HAP-1 (cell line): ENCODE measurements at places on chromosomes 13 and 19.

DNA sequence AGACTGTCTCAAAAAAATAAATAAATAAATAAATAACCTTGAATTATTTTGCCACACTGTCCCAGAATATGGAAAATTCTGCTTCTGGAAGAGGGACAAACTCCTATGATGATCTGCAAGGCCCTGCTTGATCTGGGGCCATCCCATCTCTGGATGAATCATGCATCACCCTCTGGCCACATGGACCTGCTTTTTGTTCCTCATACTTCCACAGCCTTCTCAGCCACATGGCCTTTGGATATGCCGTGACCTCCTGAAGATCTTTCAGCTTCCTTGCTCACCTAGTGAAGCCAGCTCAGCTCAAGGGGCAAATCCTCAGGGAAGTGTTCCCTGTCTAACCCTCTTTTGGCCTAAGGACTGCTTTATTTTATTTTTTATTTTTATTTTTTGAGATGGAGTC is 10.3 kb downstream of the IER2 start:
- DNase-seq = no peak

- DNase-seq = peak; percentile 69
These were observed 56.0 kb upstream of the DOCK9 start for GRCh38 chr13:99033814-99034213.

DNA sequence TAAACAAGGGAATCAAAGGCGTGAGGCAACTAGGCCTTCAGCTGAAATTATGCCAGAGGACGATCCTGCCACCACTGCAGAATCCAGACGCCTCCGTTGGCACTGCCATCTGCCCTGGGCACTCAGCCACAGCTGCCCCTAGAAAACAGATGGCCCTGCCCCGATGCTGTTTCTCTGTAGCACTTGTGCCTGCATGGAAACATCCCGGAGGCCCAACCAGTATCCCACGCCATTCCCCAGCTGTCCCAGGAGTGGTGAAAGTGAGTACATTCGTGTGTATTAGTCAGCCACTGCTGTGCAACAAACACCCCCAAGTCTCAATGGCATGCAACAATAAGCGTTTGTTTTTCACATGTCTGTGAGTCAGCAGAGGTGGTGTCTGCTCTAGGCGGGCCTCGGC is 8.9 kb upstream of the CRTC1 start:
- no peak for DNase-seq

GRCh38 chr13:28442839-28443238 is 52.1 kb downstream of the FLT1 start:
- no peak for DNase-seq

- DNase-seq = no peak
These were observed 8.6 kb downstream of the PTBP1 start for GRCh38 chr19:805600-806550.

- no peak for DNase-seq
These were observed 817.8 kb upstream of the PCDH9 start for GRCh38 chr13:68047889-68048288.

DNA sequence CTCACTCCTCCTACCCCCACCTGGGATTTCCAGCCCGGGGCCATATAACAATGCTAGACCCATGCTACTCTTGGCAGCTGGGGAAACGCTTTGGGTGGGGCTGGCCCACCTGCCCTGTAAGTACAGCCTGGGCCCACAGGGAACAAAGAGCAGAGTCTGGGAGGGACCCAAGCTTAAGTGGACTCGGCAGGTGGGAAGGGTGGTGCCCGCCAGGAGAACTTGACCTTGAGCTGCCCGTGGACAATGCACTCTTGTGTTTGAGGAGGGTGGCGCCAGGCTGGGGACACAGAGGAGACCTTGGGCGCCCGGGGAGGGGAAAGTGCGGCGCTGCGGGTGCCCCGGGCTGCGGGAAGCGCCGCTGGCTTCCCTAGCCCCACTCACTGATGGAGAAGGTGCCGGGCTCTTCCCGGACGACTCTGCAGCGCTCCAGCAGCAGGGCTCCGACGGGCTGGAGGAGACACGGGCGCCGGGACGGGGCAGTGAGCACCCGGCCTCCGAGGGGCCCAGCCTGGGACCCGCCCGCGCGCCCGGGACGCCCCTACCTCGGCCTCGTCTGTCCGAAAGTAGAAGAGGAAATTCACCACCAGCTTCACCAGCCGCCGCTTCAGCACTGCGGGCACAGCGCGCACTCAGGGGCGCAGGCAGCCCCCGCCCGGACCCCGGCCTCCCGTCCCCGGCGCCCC is 607 bp downstream of the PLEKHJ1 start:
- peak; percentile 64 for DNase-seq

- DNase-seq = no peak
These were observed 10.0 kb upstream of the CACNG6 start for GRCh38 chr19:53981376-53981951.

DNA sequence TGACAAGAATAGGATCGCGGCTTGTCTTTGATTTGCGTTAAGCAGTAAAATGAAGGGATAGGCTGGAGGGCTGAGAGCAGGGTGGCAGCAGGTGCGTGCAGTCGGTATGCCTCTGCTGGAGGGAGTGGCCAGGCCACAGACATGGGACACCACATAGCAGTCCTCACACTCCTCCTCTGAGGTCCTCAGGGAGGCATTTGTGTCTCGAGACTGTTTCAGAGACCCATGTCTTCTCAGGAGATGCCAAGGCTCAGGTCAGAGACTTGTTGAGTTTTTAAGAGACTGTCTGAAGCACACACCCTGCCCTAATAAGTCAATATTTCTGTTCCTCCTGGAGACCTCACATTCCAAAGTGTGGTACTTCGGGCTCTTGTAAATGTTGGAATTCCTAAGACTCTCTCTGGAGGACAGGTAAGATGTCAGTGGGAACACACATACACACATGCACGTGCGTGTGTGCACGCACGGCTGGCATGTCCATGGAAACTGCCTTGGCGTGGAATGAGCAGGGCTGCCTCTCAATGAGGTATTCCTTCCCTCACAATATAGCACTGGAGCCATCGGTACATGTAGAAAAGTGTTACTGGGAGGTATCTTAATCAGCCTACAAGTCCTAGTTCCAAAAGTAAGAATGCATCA is 46.4 kb downstream of the COL4A2 start:
- no peak for DNase-seq

GRCh38 chr13:48804821-48805601 is 151.3 kb downstream of the CYSLTR2 start:
- DNase-seq = no peak

GRCh38 chr19:30316560-30317106 is 55.6 kb upstream of the ZNF536 start:
- DNase-seq = no peak

- no peak for DNase-seq
These were observed 2.2 kb upstream of the LYPD5 start for GRCh38 chr19:43804432-43804831.

GRCh38 chr19:33416307-33417215 is 43.1 kb downstream of the CEBPG start:
- DNase-seq = peak; percentile 67

DNA sequence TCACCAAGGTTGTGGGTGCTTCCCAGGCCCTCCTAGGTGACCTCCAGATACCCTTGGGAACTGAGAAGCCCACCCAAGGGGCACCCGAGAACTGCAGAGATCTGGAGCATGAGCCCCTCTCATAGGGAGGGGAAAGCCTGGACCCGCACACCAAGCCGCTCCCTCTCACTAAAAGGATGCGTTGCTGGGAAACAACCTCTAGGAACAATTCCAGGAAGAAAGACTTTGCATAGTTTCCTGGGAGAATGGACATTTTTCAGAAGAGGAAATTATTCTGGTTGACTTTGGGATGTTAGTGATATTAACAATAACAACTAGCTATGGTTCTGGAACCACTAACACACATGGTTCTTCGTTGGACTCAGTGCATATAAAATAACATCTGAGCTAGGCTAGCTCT is 64.6 kb downstream of the SLC7A1 start:
- DNase-seq = no peak

DNA sequence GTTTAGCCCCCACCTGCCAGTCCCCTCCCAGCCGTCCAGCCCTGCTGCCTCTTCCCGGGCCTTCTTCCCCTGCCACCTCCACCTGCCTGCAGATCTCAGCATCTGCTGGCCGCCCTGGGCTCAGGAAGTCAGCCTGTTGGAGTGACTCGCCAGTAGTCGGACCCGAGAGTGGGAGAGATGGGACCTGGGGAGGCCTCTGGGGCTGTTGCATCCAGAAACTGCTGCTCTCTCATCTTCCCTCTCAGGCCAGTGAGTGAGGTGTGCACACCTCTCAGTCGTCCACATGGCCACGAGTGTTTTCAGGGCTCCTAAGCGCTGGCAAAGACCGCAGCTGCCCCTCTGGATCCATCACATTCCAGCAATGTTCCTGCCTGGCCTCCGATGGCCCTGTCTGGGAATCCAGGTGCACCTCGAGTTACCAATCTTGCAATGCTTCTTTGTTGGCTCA is 151.8 kb upstream of the SOX1 start:
- DNase-seq = no peak

- DNase-seq = no peak
These were observed 12.8 kb downstream of the ZNF565 start for GRCh38 chr19:36201684-36202083.

DNA sequence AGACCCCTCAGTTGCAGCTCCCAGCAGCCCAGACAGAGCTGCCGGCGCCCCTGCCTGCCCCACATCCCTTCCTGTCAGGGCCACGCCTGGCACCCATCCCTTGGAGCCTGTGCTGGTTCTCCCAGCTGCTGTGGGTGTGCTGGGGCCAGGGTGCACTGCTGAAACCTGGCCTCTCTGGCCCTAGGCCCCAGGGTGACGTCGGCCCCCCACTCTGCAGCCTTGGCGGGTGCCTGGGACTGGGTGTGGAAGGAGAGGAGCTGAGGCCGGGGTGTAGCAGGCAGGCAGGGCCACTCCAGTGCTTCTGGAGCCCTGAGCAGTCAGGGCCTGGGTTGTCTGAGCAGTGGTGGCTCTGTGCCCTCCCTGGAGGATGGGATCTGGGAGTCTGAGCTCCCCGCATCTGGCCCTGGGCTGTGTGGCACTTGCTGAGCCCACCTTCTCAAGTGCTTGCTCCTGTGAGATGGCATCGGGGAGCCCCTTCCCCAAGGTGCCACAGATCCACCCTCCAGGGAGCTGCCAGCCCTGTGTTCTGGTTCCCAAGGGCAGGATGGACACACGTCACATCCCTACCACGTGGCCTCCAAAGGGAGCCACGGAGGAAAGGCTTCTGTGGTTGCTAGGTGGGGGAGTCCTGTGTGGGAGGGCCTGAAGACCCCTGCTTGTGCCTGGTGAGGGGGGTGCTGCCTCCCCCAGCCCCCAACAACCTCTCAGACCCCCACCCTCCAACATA is 5.2 kb downstream of the PLEKHJ1 start:
- DNase-seq = no peak

GRCh38 chr13:103908911-103909310 is 842.7 kb upstream of the SLC10A2 start:
- no peak for DNase-seq

DNA sequence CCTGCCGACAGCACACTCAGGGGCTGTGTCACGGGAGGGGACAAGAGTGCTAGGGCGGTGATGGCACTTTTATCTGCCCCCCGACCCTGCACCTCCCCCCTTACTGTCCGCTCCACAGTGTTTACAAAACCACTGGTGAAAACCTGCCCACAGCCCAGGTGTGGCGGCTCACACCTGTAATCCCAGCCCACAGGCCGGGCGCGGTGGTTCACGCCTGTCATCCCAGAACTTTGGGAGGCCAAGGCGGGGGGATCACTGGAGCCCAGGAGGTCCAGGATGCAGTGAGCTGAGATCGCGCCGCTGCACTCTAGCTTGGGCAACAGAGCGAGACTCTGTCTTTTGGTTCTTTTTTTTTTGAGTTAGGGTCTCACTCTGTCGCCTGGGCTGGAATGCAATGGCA is 11.8 kb downstream of the LINGO3 start:
- no peak for DNase-seq

DNA sequence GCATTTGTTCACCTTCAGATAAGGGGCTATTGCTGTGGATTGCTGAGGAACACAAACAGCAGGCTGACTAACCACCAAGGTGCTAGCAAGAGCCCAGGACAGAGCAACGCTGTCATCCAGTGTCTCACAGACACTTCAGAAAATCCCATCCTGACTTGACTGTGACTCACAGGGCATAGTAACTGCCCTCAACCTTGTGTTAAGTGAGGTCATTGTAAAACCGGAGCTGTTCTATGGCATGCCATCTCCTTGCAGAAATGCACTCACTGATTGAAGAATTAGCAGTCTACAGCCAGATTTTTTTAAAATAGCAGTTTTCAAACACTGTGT is 51.1 kb downstream of the TNFRSF19 start:
- no peak for DNase-seq

GRCh38 chr13:37302686-37303085 is 197.2 kb upstream of the CSNK1A1L start:
- DNase-seq = no peak

DNA sequence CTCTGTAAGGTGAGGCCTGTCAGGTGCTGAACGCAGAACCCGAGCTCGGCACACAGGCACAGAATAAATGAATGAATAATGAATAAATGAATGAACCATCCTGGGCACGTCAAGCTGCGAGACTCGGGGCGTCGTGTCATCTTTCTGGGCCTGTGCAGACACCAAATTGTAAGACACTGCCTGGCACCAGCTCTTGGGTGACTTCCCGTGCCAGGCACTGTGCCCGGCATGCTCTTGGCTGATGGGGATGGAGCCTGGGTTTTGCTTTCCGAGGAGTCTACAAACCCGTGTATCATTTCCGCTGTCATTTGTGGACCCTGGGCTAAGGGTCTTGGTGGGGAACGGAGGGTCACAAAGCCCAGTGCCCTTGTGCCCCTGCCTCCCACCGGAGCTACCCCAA is 43.9 kb downstream of the CELF5 start:
- DNase-seq = no peak

- DNase-seq = peak; percentile 3
These were observed 94.2 kb downstream of the FRY start for GRCh38 chr13:32125751-32126150.

DNA sequence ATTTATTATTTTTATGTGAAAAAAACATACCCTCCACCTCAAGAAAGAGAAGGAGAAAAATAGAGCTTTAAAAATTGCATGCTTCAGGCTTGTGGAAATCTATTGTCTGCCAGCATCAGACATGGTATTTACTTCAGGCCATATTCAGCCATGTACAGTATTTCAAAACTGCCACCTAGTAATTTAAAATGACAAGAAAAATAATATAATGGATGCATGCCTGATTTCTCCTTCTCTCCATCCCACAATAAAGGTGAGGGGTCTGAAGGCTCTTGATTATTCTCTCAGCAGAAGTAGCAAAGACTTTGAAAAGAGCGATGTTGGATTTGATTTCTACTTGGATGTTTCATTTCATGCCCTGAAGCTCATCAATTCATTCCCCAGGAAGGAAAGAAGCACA is 250.7 kb downstream of the TBC1D4 start:
- no peak for DNase-seq

- DNase-seq = peak; percentile 83
These were observed 16.4 kb upstream of the CYP2B6 start for GRCh38 chr19:40974633-40975037.

GRCh38 chr13:110455941-110456340 is 105.6 kb downstream of the RAB20 start:
- peak; percentile 92 for DNase-seq

GRCh38 chr13:112443191-112443994 is 67.2 kb downstream of the SPACA7 start:
- no peak for DNase-seq

- DNase-seq = no peak
These were observed 28.3 kb downstream of the OR10H4 start for GRCh38 chr19:15976836-15977689.
